ENCODE measurements at places on chromosomes 7 and 10.
A peak's percentile ranks its signal among the peaks of the same experiment; 100 is the strongest.

DNA sequence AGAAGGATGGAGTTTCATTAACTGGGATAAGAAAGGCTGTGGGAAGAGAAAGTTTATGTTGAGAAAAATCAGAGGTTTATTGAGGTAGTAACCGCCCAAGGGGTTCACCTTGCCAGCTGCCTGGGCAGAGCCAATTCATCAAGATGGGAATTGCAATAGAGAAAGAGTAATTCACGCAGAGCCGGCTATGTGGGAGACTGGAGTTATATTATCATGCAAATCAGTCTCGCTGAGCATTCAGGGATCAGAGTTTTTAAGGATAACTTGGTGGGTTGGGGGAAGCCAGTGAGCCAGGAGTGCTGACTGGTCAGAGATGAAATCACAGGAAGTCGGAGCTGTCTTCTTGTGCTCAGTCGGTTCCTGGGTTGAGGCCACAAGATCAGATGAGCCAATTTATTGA, 70.6 kb downstream of the MALRD1 start:
- DNase-seq: no peak

DNA sequence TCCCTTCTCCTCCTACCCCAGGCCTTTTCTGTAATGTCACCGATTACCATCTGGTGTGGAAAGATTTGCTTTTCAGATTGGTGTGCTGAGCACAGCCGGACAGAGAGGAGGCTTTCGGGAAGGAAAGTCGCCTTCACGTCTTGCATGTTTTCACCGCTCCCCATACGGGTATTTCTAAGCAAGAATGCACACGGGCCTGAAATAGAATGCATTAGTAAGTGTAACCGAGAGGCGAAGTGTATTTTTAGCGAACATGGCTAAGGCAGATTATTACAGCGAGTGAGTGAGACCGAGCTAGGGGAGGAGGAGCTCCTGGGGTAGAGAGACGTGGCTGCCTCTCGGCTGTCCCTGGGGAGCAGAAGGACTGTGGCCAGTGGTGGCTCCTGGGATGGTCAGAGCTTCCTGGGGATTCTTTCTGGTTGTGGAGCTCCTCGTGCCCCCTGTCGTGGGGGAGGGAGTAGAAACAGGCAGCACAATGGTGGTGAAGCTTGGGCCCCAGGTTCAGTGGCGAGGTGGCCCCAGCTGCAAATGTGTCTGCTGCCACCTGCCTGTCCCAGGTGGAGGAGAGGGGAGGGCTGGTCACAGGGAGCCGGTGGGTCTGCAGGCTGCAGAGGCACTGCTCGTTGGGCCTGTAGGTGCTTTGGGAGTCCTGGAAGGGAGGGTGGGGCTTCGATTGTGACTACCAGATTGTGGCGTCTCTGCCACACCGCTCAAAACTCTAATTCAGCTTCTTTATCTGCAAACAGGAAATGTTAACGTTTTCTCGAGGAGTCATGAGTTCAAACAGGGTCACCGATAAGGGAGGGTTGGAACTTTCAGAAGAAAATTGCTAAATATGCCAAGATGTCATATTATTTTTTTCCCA, 135.8 kb downstream of the CAMK1D start:
- no peak for DNase-seq

DNA sequence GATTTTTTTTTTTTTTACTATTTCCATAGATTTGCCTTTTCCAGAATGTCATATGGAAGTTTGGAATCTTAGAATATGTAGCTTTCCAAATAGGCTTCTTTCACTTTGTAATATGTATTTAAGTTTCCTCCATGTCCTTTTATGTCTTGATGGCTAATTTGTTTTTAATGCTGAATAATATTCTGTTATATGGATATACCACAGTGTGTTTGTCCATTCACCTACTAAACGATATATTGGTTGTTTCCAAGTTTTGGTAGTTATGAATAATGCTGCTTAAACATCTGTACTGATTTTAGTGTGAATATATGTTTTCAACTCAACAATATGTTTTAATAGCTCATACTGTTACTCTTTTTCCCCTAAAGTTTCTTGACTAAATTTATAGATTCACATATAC, 669.8 kb upstream of the PCDH15 start:
- no peak for DNase-seq

DNA sequence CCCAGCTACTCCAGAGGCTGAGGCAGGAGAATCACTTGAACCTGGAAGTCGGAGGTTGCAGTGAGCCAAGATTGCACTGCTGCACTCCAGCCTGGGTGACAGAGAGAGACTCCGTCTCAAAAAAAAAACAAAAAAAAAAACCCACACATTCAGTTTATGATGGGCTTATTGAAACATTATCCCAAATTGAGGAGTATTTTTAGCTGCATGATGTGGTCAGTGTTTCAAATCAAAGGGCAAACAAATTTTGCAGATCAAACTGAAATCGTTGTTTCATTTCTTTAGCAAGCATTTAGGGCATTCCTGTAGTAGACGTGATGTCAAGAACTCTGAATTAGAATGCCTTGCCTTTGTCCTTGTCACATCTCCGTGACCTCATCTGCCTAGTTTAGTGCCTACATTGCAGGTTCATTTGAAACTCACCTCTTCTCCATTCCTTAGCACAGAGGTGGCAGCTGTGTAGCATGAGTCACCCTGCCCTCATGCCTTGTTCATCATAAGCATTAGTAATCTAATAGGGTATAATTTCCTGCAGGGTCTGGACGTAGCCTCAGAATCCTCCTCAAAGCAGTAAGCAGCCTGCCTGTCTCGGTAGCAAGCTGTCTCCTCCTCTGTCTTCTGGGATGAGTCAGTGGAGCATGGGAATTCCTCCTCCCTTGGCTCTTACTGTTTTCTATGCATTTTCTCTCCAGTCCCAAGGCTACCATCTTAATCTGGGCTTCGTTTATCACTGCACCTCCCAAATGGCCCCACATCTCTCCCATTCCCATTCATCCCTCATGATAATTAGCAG, 73.8 kb downstream of the CUL1 start:
- peak; percentile 39 for DNase-seq

- DNase-seq: no peak
Observed at GRCh38 chr10:3902054-3902808, 117.2 kb upstream of the KLF6 start.

All from BE2C (cell line).